Stimulated activated CD4-positive, alpha-beta T cell treated with anti-CD3 and anti-CD28 coated beads, Interleukin-4, amount 100 ng/mL, for 4 hours (primary cell): ENCODE measurements at places on chromosomes 7 and 10.

DNA sequence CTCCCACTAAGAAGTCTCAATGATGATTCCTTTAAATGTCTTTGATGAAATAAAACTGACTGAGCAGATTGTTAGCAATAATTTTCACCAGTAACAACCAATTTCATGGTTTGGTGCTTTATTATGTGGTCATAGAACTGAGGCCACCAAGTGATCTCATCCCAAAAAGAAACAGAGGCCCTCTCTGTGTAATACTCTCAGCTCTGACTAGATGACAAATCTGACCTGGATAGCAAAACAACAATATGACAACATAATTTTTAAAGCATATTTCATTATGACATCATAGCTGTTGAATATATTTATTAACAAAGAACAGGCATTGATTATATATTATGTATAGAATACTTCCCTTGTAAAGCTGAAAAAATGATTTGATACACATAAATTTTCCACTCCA, 5.9 kb downstream of the SEMA3E start:
- DNase-seq, result no peak

- no peak for DNase-seq
Observed at GRCh38 chr10:28564905-28565304, 32.0 kb downstream of the WAC start.

DNA sequence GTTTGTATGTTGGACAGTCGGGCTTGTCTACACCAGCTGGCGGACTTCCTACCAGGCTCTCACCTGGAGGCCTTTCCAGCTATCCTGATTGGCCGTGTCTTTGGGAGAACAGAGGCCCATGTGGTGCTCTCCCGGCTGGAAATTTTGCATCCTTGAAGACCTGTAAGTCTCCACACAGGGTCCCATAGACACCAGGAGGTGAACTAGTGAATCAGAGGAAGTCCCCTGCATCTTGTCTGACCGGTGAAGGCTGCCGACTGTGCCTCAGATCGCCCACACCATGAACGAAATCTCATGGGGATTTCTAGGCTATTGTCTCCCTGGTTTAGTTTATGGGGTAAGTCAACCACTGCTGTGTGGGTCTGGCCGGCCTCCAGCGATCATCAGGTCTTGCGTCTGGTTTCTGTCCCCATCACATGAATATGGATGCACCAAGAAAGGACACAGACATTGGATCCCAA, 108.4 kb upstream of the LYZL2 start:
- DNase-seq, result no peak

- no peak for DNase-seq
Observed at GRCh38 chr10:98666276-98666675, 219.5 kb upstream of the HPS1 start.

GRCh38 chr10:57964351-57964750, 303.3 kb downstream of the IPMK start:
- DNase-seq, result no peak

DNA sequence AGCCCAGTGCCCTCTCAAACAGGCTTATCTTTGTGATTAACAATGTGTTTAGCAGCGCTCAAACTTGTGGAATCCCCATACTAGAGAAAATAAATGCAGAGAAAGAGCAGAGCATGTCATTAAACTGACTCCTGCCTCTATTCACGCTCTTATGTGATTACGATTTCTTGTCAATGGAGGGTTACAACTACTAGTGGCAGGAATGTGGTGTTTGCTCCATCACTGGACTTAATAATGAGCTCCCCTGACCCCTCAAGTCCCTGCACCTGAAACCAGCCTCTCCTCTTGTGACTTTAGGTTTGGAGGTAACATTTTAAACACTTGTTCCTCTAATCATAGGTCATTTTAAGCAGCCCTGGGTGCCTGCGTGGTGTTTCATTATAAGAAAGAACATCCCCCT, 121.9 kb downstream of the PLPP4 start:
- no peak for DNase-seq

GRCh38 chr7:112416127-112416526, 34.1 kb upstream of the IFRD1 start:
- DNase-seq, result no peak

GRCh38 chr10:15120523-15120922, 23.4 kb downstream of the RPP38 start:
- DNase-seq, result no peak

- no peak for DNase-seq
Observed at GRCh38 chr7:30659312-30659711, 22.9 kb downstream of the CRHR2 start.
